Activated T-cell treated with anti-CD3 and anti-CD28 coated beads, Interleukin-2, amount 50 U/mL, for 24 hours (primary cell): ENCODE measurements at places on chromosomes 16 and 17.

DNA sequence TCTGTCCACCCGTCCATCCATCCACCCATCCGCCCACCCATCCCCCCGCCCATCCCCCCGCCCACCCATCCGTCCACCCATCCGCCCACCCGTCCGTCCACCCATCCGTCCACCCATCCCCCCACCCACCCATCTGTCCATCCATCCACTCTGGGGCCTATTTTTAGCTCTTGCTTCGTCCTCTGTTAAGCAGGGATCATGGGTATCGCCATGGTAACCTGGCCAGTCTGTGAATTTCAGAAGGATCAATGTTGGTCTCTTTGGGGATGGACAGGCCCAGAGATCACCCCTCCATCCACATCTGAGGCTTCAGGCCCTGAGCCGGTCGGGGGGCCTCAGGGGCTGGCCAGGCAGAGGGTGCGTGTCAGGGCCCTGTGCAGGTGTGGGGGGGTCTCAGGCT is 15.2 kb upstream of the DPEP1 start:
- DNase-seq = no peak

GRCh38 chr17:55342800-55343585 is 78.2 kb downstream of the HLF start:
- DNase-seq = no peak

- no peak for DNase-seq
Measured at GRCh38 chr16:89467382-89467781, 23.0 kb downstream of the ANKRD11 start.

- peak; percentile 71 for DNase-seq
Measured at GRCh38 chr16:15950161-15950854, 892 bp downstream of the ABCC1 start.

DNA sequence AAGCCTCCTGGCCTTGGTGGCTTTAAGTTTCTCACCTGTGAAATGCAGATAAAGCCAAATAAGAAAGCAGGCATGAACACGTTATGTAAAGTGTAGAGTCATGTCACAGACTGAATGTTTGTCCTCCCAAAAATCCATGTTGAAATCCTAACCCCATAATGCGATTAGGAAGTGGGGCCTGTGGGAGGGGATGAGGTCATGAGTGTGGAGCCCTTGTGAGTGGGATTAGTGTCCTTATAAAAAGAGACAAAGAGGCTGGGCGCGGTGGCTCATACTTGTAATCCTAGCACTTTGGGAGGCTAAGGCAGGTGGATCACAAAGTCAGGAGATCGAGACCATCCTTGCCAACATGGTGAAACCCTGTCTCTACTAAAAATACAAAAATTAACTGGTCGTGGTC is 19.5 kb upstream of the C16orf78 start:
- no peak for DNase-seq

GRCh38 chr17:63950940-63951907 is 19.1 kb upstream of the CD79B start:
- peak; percentile 50 for DNase-seq

DNA sequence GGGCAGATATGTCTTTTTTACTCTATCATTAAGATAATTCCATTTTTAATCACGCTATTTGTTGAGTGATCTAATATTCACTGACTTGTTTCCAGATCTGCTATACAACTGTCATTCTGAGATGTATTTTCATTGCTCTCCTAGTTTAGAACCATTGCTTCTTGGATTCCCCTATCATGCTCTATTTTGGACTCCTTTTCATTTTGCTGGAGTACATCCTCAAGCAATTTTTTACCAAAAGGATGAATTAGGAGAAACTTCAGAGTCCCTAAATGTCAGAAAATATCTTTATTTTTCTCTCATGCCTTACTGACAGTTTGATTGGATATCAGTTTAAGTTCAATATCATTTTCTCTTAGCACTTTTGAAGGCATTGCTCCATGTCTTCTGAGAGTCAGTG is 9.8 kb downstream of the MT4 start:
- DNase-seq = no peak

- DNase-seq = no peak
Measured at GRCh38 chr17:48125829-48126531, 18.4 kb downstream of the SNX11 start.

- DNase-seq = no peak
Measured at GRCh38 chr17:67244431-67245072, 444 bp downstream of the HELZ start.

DNA sequence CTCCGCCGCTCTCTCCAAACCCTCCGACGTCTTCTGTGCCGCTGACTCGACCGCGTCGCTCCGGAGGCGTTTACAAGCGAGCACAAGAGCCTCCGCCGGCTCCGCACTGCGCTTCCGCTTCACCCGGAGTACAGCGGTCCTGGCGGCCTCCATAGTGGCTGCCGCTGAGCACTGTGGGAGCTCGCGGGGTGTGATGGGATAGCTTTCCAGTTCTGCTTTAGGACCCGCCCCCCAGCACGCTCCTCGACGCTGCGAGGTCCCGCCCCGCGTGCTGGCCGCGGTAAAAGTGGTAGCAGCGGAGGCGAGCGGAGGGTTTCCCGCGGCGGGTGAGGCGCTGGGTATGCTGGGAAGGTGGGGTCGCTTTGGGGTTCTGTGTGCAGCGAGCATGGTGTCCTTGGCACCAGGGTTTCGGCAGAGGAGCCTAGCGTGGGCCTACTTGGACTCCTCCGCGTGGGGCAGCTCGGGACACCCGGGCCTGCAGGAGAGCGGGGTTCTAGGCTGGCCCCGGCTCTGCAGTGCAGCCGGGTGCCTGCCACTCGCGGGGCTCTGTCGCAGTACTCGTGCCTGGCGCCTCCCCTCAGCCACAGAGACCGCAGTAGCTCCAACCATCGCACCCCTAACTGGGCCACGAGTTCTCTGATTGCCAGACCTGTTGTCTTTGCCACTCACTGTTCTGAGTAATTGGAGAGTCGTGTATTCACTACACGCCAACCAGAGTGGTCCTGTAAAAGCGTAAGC is at the start of the genes PRMT7 and SLC7A6OS:
Gene PRMT7, plus strand, starts transcription at position 246 of the 738 bp plus-strand sequence. CDS start 4,961 bp downstream, outside the sequence.
Gene SLC7A6OS, minus strand, starts transcription at position 173 of the 738 bp plus-strand sequence. Its CDS starts 20 bp downstream, at position 153.
- DNase-seq = peak; percentile 92

GRCh38 chr17:44390250-44390870 is 911 bp upstream of the ITGA2B start:
- no peak for DNase-seq

- DNase-seq = no peak
Measured at GRCh38 chr17:73007407-73007806, 85.1 kb downstream of the SLC39A11 start.

- DNase-seq = no peak
Measured at GRCh38 chr16:51696376-51696775, 545.3 kb upstream of the SALL1 start.

GRCh38 chr16:49542391-49542891 is 168.8 kb downstream of the C16orf78 start:
- DNase-seq = no peak

DNA sequence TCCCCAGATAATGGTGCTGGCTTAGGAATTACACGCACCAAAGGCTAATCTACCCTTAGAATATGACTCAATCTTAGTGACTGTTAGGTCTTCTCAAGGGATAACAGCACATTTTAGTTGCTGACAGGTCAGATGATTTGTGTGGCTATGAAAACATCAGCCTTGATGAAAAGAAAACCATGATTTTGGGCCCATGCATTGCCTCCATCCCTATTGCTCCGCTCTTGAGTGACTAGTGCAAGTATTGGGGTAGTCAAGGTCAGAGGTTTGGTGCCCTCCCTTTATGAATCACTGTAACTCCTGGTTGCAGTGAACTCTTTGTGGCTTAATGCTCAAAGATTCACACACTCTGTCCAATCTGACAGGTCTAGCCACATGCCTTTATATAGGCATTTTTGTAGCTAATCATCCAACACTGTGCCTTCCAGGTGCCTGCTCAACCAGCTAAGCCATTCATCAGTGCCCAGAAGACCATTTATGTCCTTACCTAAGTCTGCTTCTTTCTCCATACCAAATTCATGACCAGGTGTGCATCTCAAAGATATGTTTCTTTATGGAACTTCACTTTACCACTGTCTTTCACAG is 251.6 kb downstream of the KCNJ2 start:
- DNase-seq = no peak

- DNase-seq = peak; percentile 66
Measured at GRCh38 chr17:51427856-51428255, 167.5 kb downstream of the UTP18 start.

- no peak for DNase-seq
Measured at GRCh38 chr16:1341495-1342420, 8.3 kb downstream of the BAIAP3 start.

GRCh38 chr17:41868568-41868967 is 3.3 kb upstream of the KLHL11 start:
- DNase-seq = no peak

DNA sequence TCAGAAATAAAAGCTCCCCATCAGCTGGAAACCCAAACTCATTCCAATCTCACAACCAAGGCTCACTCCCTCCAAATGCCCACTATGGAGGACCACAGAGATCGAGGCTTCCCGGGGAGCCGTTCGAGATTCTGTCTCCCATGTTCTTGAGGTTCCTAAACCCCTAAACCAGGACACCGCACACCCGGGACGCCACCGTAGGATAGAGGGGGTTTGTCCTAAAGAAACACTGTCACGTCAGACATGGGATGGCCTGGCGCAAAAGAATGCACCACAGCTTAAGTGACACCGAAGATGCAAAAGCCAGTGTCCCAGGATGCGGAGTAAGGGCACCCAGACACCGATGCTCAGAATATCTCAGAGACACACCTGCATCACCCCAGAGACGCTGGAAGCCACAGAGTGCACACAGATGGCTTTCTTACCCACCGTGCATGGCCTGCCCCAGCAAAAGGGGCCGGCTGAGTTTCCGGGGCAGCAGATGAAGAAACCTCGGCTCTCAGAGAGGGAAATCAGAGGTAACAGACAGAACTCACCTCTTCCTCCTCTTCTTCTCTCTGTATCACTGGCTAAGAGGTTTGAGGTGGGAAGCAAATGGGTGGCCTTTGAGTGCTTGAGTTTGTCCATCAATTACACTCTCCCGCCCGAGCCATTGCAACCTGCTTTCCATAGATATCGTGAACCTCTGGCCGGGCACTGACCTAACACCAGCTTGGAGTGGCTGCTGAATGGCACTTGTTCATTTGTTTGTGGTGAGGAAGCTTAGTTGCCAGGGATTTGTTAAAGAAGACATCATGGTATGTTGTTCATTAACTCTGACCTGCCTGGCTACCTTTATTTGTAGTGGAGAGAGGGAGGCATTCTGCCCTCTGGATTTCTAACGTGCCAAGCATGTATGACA is 65.1 kb upstream of the TNRC6C start:
- no peak for DNase-seq

DNA sequence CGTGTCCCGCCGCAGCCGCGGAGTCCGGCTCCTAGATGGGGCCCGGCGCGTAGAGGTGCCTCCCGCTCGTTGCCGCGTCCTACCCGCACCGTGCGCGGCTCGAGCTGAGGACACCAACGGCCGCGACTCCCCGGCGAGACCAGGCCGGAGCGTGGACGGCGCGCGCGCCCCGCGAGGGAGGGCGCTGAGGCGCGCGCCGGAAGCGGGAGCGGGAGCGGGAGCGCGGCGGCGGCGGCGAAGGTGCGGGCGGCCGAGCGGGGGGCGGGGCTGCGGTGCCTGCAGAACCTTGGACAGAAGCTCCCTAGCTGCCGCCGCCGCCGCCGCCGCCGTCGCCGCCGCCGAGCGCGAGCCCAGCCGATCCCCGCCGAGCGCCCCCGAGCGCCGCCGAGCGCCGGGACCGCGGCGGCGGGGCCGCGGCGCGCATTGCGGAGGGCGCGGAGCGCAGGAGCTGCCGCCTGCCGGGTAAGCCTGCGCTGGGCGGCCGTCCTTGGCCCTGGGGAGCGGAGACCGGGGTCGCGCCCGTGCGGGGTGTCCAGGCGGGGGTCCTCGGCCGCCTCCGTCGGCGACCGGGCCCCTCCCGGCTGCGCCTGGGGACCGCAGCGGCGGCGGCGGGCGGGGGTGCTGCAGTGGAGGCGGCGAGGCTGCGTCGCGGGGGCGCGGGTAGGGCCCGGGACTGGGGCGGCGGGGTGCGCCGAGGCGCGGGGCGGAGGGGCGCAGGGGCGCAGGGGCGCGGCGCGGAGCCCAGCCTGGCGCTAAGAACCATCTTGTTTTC is at the start of gene CDK5R1:
Gene CDK5R1, plus strand, starts transcription at position 293 of the 772 bp plus-strand sequence. CDS start 628 bp downstream, outside the sequence.
- DNase-seq = peak; percentile 83

DNA sequence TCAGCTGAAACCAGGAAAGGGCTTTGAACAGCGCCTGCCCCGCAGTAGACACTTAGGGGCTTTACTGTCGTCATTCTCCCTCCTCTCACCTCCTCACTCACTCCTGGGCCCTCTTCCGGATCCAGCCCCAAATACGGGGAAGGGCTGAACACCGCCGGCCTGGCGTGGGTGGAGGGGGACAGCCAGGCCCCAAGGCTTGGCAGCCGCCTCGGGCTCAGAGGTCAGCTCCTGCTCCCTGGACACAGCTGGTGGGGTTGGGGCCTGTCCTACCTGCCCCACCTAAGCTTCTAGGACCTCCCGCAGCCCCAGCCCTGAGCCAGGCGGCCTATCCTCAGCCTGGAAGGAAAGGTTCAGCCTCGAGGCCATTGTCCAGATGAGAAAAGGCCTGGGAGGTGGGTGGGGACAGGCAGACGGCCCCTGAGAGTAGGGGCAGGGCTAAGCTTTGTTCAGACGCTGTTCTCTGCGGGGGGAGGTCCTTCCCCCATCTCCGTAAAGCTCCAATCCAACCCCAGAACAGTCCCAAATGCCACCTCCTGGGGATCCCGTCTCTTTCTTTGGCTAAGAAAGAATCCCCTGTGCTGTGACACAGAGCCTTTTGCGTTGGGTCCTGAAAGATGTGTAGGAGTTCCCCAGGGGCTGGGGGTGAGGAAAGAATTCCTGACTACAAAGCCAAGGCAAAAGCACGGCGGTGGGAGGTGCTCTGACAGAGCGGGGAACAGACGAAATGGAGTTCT is 881 bp upstream of the LLGL1 start:
- no peak for DNase-seq

GRCh38 chr17:40425741-40426140 is 8.0 kb upstream of the TOP2A start:
- no peak for DNase-seq

- no peak for DNase-seq
Measured at GRCh38 chr16:4360538-4361021, 9.5 kb upstream of the PAM16 start.

DNA sequence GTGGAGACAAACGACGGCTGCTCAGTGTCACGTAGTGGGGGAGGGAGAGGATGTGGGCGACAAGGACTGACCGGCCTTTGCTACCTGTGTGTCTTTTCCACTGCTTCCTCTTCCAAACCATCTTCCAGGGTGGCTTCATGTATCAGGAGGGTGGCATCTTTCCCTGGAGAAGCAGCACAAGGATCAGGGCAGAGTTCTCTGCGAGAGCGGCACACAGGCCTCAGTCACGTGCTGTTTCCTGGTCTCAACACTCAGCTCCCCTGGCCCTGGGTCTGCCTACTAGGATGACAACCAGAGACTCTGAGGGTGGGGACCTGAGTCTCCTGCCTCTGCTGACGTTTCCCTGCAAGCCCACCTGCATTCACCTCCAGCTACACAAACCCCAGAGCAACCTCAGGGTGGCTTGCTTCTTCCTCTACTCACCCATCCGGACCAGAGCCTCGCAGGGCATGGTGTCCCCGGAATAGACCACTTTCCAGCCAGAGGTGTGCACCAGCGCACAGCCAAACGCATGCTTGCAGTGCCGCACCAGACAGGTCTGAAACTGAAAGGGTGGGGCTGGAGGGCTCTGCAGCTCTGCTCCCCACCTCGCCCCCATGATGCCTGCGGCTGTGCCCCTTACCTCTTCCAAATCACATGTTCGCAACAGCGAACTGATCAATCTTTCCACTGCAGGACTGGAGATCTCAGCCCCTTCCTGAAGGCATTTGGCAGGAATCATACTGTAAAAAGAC is 23.3 kb downstream of the ELAC2 start:
- no peak for DNase-seq

- DNase-seq = peak; percentile 22
Measured at GRCh38 chr16:56355786-56356275, 69.5 kb downstream of the AMFR start.
